Keratinocyte (primary cell): ENCODE measurements at places on chromosomes 2 and 18.

- peaks cover 27% of the 10 kb centered on the region for H3K4me1 ChIP-seq
- H3K36me3 ChIP-seq = no peaks in the 10 kb centered on the region
- DNase-seq = peak; percentile 21
- no peak overlapping the region for H3K4me3 ChIP-seq
Observed at GRCh38 chr2:234879671-234880455, 72.0 kb upstream of the SH3BP4 start.

DNA sequence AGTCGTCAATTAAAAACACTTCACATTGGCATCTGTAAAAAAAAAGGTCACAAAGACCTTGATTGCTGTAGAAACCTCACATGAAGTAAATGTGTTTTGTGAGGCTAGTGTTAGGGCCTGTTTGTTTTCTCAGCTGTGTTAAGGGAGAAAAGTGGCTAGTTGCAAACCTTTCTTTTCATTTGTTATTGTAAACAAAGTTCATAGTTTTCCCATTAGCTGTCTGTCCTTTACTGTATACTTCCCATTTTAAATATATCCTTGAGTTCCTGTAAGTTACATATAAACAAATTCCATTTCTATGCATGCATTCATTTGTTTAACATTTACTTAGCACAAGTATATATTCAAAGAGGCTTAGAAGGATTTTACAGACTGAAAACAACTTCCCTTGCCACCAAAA lies 1250.2 kb downstream of the LRP1B start:
- no peak for DNase-seq
- H3K4me3 ChIP-seq = no peak overlapping the region
- no peak overlapping the region for H3K27ac ChIP-seq
- no peaks in the 10 kb centered on the region for H3K36me3 ChIP-seq

GRCh38 chr2:62307469-62308389 lies 111.8 kb downstream of the B3GNT2 start:
- peaks cover 14% of the 10 kb centered on the region for H3K4me1 ChIP-seq
- H3K27ac ChIP-seq = no peak overlapping the region
- H3K4me3 ChIP-seq = no peak overlapping the region
- no peaks in the 10 kb centered on the region for H3K36me3 ChIP-seq

DNA sequence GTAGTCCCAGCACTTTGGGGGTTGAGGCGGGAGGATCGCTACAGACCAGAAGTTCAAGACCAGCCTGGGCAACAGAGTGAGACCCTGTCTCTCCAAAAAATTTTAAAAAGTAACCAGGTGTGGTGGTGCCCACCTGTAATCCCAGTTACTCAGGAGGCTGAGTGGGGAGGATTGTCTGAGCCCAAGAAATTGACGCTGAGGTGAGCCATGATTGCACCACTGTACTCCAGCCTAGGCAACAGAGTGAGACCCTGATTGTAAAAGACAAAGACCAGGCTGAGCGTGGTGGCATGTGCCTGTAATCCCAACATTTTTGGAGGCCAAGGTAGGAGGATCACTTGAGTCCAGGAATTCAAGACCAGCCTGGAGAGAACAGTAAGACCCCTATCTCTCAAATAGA lies 7.8 kb downstream of the ST6GAL2 start:
- H3K27ac ChIP-seq = no peak overlapping the region
- H3K4me3 ChIP-seq = no peak overlapping the region
- no peak for DNase-seq
- H3K4me1 ChIP-seq = no peaks in the 10 kb centered on the region

DNA sequence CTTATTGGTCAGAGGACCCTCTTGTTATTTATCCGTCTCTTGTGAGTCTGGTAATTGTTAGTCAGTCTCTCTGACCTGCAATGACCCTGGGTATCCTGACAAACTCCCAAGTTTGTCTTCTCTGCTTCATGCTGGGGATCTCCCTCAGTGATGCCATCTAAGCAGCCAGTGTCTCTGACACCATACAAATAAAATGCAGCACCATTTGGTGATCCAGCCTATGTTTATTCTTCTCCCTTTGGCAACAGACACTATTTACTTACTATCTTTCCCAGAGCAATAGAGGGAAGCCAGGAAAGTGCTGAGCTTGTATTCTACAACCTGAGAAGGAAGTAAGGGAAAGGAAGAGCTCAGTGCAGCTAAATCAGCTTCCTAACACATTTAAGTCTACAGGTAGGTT lies 15.9 kb downstream of the SERPINE2 start:
- no peak overlapping the region for H3K27ac ChIP-seq
- peaks cover 9% of the 10 kb centered on the region for H3K36me3 ChIP-seq
- DNase-seq = no peak
- no peaks in the 10 kb centered on the region for H3K27me3 ChIP-seq
- H3K4me1 ChIP-seq = no peaks in the 10 kb centered on the region
- H3K4me3 ChIP-seq = no peak overlapping the region

DNA sequence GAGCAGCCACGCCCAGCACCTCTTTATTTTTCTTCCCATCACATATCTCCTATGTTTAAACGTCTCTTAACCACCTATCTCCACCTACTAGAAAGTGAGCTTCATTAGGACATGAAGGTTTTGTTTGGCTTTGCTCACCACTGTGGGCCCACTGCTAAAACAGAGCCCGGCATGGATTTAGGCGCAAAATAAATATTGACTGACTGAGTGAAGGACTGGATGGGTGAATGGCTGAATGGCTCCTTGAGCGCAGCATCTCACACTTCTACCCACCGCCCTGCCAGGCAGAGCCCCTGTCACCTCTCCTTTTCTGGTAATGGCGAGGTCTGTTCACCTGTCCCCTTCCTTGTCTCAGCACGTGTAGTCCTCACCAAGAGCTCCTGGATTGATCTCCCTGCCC lies 10.1 kb downstream of the CAPG start:
- no peak overlapping the region for H3K4me3 ChIP-seq
- no peaks in the 10 kb centered on the region for H3K27me3 ChIP-seq
- no peak overlapping the region for H3K27ac ChIP-seq
- H3K36me3 ChIP-seq = peaks cover 28% of the 10 kb centered on the region

- no peaks in the 10 kb centered on the region for H3K4me1 ChIP-seq
- no peaks in the 10 kb centered on the region for H3K36me3 ChIP-seq
- H3K4me3 ChIP-seq = no peak overlapping the region
- no peak for DNase-seq
- H3K27ac ChIP-seq = no peak overlapping the region
Observed at GRCh38 chr2:30601375-30601774, 154.3 kb downstream of the LCLAT1 start.

DNA sequence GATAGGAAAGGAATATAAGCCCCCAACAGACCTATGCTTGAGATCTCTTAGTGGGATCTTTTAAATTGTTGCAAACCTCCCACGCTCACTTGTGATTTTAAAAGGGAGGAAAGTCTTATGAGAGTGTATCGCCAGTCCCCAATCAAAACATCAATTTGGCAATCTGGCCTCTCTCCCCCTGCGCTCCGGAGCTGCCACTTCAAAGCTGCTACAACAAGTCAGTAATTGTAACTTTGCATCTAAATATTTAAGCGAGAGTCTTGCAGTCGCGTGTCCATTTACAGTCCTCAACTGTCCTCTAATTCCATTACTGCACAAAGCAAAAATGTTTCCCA lies 8.4 kb downstream of the PAX3 start:
- H3K27ac ChIP-seq = no peak overlapping the region
- H3K4me1 ChIP-seq = no peaks in the 10 kb centered on the region
- no peak overlapping the region for H3K4me3 ChIP-seq
- no peak for DNase-seq
- H3K27me3 ChIP-seq = peaks cover 89% of the 10 kb centered on the region

- H3K27ac ChIP-seq = no peak overlapping the region
- no peaks in the 10 kb centered on the region for H3K4me1 ChIP-seq
- H3K27me3 ChIP-seq = no peaks in the 10 kb centered on the region
- DNase-seq = no peak
- no peaks in the 10 kb centered on the region for H3K36me3 ChIP-seq
Observed at GRCh38 chr2:20456636-20457426, 10.0 kb downstream of the RHOB start.

DNA sequence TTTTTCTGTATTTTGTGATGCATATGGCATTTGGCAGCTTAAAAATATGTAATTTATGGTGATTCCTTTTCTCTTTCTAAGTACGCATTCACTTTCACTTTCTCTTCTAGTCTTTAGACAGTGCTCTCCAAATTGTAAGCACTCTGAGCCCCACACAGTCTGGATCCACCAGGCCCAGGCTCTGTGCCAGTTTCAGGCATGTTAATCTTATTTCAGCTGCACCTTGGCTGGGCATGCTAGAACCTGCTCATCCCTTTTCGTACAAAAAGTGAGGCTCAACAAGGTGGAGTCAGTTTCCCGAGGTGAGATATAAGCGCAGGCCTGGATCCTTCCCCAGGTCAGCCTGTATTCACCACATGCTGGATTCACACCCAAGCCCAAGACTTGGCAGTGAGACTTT lies 203.9 kb downstream of the MTX2 start:
- H3K4me3 ChIP-seq = peak overlapping the region; percentile 36
- H3K27me3 ChIP-seq = no peaks in the 10 kb centered on the region
- no peaks in the 10 kb centered on the region for H3K36me3 ChIP-seq
- DNase-seq = peak; percentile 86
- peak overlapping the region; percentile 19 for H3K27ac ChIP-seq

- no peaks in the 10 kb centered on the region for H3K27me3 ChIP-seq
- H3K36me3 ChIP-seq = no peaks in the 10 kb centered on the region
- no peak overlapping the region for H3K4me3 ChIP-seq
- no peaks in the 10 kb centered on the region for H3K4me1 ChIP-seq
- no peak overlapping the region for H3K27ac ChIP-seq
- no peak for DNase-seq
Observed at GRCh38 chr2:148987286-148987685, 51.2 kb upstream of the LYPD6B start.

- H3K27me3 ChIP-seq = peaks cover 10% of the 10 kb centered on the region
- H3K27ac ChIP-seq = no peak overlapping the region
- no peak overlapping the region for H3K4me3 ChIP-seq
- no peaks in the 10 kb centered on the region for H3K36me3 ChIP-seq
Observed at GRCh38 chr2:151977631-151978030, 121.2 kb downstream of the CACNB4 start.

DNA sequence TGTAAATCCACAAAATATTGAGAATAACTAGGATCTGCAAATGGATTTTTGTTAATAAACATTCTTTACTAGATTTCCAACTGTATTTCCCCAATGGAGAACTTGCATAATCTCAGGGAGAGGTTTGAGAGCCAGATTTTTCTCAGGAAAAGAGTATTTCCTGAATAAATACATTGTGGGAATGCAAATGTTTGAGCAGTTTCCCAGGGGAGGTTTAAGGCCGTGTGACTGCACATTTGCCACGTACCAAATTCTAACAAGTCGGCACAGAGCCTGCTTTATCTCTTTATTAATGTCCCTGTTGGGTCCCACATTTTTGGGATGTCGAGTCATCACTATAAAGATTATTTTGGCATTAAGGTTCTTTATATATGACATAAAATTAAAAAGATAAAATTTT lies 27.0 kb downstream of the TFPI start:
- H3K27ac ChIP-seq = no peak overlapping the region
- H3K4me1 ChIP-seq = peaks cover 4% of the 10 kb centered on the region
- no peak overlapping the region for H3K4me3 ChIP-seq
- H3K27me3 ChIP-seq = no peaks in the 10 kb centered on the region
- no peaks in the 10 kb centered on the region for H3K36me3 ChIP-seq
- no peak for DNase-seq

- no peaks in the 10 kb centered on the region for H3K36me3 ChIP-seq
- H3K4me3 ChIP-seq = no peak overlapping the region
- no peaks in the 10 kb centered on the region for H3K27me3 ChIP-seq
- H3K4me1 ChIP-seq = no peaks in the 10 kb centered on the region
- DNase-seq = no peak
- no peak overlapping the region for H3K27ac ChIP-seq
Observed at GRCh38 chr2:126846241-126846640, 52.4 kb upstream of the TEX51 start.

GRCh38 chr2:217933617-217933993 lies 69.2 kb downstream of the TNS1 start:
- H3K27ac ChIP-seq = no peak overlapping the region
- no peaks in the 10 kb centered on the region for H3K36me3 ChIP-seq
- H3K4me3 ChIP-seq = no peak overlapping the region

- H3K4me3 ChIP-seq = no peak overlapping the region
- H3K4me1 ChIP-seq = no peaks in the 10 kb centered on the region
- no peak for DNase-seq
- H3K27ac ChIP-seq = no peak overlapping the region
- H3K27me3 ChIP-seq = no peaks in the 10 kb centered on the region
Observed at GRCh38 chr2:186780701-186781316, 68.2 kb downstream of the ZSWIM2 start.

DNA sequence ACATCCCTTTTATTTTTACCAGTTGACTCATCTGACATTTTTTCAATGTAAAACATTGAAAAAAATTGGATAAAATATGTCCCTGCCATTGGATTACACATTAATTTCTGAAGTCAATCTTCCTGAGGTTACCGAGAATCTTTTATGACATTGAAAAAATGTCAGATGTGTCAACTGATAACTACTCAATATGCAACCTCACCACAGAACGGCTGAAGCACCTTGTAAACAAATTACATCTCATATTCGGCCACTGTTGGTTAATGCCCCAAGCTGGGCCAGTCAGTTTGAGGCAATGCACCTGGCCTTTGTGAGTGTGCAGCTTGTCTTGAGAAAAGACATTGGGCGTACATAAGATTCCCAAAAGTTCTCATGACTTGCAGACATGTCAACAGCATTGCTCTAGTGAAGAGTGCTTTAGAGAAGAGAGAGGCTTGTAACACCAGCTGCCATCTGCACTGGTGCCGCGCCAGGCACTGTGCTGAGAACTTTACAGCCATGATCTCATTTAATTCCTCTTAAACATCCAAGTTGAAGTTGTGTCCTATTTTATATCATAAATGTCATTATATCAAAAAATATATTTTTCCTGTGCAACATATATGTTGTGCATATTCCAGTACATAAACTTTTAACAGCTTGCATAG lies 112.7 kb upstream of the SLC35G4 start:
- H3K4me3 ChIP-seq = no peak overlapping the region
- H3K27me3 ChIP-seq = no peaks in the 10 kb centered on the region
- H3K27ac ChIP-seq = no peak overlapping the region
- no peak for DNase-seq
- H3K4me1 ChIP-seq = peaks cover 25% of the 10 kb centered on the region

DNA sequence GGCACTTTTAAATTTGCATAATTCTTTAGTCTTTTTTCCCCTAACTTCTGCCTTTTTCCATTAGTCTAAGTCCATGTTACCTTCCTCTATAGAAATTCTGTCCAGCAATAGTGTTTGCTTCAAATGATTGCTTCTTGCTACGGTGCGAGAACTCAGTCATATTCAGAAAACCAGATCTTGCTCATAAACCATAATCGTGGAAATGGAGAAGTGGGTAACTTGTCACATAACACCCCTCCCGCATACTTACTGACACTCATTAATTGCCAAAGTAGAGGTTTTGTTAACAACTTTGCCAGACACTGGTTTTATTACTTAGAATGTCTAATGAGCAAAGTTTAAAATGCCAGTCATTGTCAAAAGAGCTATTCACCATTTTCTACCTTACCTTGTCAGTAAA lies 94.3 kb upstream of the TWSG1 start:
- no peak overlapping the region for H3K4me3 ChIP-seq
- DNase-seq = no peak
- H3K4me1 ChIP-seq = no peaks in the 10 kb centered on the region
